Mesenteric fat pad (tissue), 1 donor: ENCODE measurements at places on chromosomes 3 and 15. TPM values are rescaled to one million over a fixed set of nuclear protein-coding genes. Genes with fewer than 3 reads are reported as not detected.

The KNG1 gene
- not detected for total RNA-seq

The SERPINI2 gene
- total RNA-seq: not detected

The P2RY14 gene
- 1.4 TPM for total RNA-seq

The LRRN1 gene
- total RNA-seq: 0.42 TPM

The MINAR1 gene
- total RNA-seq: 0.45 TPM

The GPR176 gene
- 8.2 TPM for total RNA-seq

The LNP1 gene
- total RNA-seq: 1.3 TPM

The COL8A1 gene
- total RNA-seq: 18.5 TPM

The CCDC54 gene
- not detected for total RNA-seq

The CADM2 gene
- total RNA-seq: 17.3 TPM

The UACA gene
- 55.9 TPM for total RNA-seq

The FBXO40 gene
- 0.13 TPM for total RNA-seq

The NCK1 gene
- 49.7 TPM for total RNA-seq

The SERINC4 gene
- 0.22 TPM for total RNA-seq

The CYP1A1 gene
- 65.0 TPM for total RNA-seq

The ADAMTS17 gene
- 2.3 TPM for total RNA-seq

The PLXND1 gene
- total RNA-seq: 265 TPM

The PLXNB1 gene
- 40.0 TPM for total RNA-seq

The FEZF2 gene
- total RNA-seq: not detected

The DZIP1L gene
- total RNA-seq: 13.7 TPM

The IQCF5 gene
- not detected for total RNA-seq

The BMF gene
- 4.0 TPM for total RNA-seq

The FSIP1 gene
- not detected for total RNA-seq

The NSUN3 gene
- 11.1 TPM for total RNA-seq

The TCTA gene
- total RNA-seq: 23.5 TPM

The ATP10A gene
- 27.2 TPM for total RNA-seq

The LRRC31 gene
- not detected for total RNA-seq

The EIF1B gene
- total RNA-seq: 79.5 TPM

The CTXN2 gene
- total RNA-seq: not detected

The NEK11 gene
- 5.7 TPM for total RNA-seq

The SPATA12 gene
- not detected for total RNA-seq

The SPTBN5 gene
- total RNA-seq: 1.6 TPM
